ENCODE measurements at places on chromosomes 5 and 9.

DNA sequence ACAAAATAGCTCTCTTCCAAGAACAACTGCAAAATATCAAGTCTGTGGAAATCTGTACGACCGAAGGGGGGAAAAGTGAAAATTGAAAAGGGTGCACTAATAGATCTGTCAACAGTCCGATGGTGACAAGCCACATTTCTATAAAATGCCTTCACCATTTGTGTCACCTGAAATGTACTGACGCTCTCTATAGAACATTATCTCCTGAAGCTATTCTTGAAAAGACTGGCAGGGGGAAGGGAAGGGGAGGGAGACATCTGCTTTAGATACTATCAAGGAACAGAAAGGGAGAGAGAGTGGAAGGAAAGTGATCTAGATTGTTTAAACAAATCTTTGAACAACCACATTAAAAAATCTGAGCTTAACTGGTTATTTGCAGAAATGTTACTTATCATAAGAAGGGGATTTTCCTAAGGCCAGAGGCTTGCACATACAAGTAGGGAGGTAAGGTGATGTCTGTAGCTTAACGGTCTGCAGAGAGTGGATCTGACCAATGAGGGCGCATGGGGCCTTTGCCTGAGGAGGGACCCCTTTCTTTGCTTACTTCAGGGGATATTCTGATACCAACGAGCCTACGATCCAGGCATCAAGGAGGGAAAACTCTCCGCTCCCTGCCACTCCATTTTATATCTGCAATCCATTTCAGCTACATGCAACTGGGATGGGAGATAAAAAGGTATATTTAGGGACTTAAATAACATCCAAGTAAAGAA, 92.1 kb downstream of the CRB2 start:
- no peak for DNase-seq

- DNase-seq, result no peak
Measured at GRCh38 chr9:72978744-72979143, 25.9 kb upstream of the ALDH1A1 start.

- DNase-seq, result peak; percentile 19
Measured at GRCh38 chr9:68505681-68506409, 34.8 kb downstream of the TMEM252 start.

- DNase-seq, result peak; percentile 62
Measured at GRCh38 chr5:180830253-180831138, 27.9 kb upstream of the MGAT1 start.

GRCh38 chr5:158978061-158978460, 121.7 kb downstream of the EBF1 start:
- no peak for DNase-seq

- DNase-seq, result peak; percentile 53
Measured at GRCh38 chr5:130601-131131, 38.7 kb downstream of the PLEKHG4B start.

- no peak for DNase-seq
Measured at GRCh38 chr9:96048956-96049831, 173.7 kb downstream of the ERCC6L2 start.

GRCh38 chr9:138100711-138101350, 223.2 kb downstream of the CACNA1B start:
- peak; percentile 41 for DNase-seq
